Amniotic stem cell (primary cell): ENCODE measurements at places on chromosomes 1 and 21.

DNA sequence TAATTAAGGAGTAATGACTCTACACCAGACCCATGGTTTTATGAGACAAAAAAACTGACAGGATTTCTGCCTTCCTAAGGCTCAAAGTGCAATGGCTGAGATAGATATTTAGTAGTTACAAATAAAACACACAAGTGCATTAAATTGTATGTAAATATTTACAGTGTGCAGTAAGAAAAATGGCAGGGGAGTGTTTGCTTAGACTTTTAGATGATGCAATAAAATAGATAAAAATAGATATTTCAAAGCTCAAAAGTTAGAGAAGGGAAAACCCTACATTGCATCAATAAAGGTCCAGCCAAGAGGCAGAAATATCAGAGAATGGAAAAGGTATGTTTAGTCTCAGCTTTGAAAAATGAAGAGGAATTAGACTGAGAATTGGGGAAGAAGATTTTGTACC, 226.3 kb upstream of the FGGY start:
- DNase-seq, result no peak

- DNase-seq, result no peak
Observed at GRCh38 chr1:6049419-6049818, 3.7 kb downstream of the KCNAB2 start.

- no peak for DNase-seq
Observed at GRCh38 chr21:34973685-34974084, 75.4 kb downstream of the RUNX1 start.

- no peak for DNase-seq
Observed at GRCh38 chr1:8381618-8382017, 63.7 kb downstream of the SLC45A1 start.

DNA sequence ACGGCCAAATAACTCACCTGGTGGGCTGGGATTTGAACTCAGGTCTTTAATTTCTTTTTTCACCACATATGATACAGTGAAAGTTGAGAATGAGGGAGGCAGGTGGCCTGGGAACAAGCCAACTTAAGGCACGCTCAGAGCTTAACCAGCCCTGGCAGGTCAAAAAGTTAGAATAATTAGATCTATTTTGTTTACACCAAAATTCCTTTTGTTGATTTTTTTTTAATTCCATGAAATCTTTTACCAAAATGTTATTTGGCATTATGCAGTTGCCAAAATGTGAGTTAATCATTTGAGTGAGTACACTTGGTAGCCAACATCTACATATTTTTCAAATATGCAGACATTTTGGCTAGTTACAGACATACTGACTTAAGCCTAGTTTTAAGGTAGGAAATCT, 36.8 kb downstream of the LHX8 start:
- DNase-seq, result no peak

DNA sequence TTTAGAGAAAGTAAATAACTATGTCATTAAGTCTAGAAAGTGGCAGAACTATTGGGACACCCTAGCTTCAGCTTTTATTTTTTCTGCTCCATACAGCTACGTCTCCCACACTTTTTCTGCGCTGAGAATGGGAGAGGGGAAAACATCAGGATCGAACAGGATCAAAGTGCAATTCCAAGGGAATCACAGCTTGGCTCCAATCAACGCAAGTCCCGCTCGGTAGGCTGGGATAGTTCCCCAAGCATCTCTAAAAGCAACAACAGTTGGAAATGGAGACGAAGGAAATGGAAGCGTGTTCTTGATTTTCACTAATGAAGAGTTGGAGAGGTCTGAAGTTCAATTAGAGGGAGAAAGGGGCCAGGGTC, 536 bp downstream of the HMGCL start:
- DNase-seq, result no peak

DNA sequence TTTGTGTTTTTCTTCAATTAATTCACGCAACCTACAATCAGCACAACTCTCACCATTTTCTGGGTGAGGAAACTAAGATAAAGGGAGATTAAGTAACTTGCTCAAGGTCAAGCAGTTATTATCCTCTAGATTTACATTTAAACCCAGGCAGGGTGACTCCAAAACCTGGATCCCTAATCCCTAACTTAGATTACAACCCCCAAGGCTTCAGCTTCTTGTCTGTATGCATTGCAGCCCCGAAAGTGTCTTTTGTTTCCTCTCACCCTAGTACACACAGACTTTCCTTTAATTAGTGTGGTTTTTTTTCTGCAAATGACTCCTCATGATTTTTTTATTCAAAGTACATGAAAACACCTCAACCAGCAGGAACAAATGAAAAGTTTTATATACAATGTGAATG, 748.6 kb upstream of the ADGRL2 start:
- no peak for DNase-seq

DNA sequence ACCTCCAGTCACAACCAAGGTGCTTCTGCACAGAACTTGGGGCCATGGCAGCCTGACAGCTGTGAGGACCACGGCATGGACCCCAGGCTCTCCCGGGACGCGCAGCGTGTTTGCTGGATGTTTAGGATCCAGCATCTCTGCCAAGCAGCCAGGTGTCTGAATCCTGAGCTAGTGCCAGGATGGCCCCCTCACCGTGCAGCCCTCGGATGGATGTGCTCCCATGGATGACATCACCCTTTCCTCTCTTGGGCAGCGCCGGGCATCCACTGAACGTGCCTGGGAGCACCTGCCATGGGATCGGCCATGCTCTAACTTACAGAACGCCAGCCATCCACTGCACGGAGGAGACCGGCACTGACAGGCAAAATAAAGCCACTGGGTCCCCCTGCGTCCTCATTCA, 53.9 kb downstream of the PRDM15 start:
- DNase-seq, result no peak

- no peak for DNase-seq
Observed at GRCh38 chr1:44077421-44077820, 41.2 kb upstream of the KLF17 start.

- no peak for DNase-seq
Observed at GRCh38 chr21:28174701-28175100, 818.0 kb downstream of the LTN1 start.

GRCh38 chr1:166485620-166486019, 318.8 kb upstream of the FAM78B start:
- DNase-seq, result no peak

DNA sequence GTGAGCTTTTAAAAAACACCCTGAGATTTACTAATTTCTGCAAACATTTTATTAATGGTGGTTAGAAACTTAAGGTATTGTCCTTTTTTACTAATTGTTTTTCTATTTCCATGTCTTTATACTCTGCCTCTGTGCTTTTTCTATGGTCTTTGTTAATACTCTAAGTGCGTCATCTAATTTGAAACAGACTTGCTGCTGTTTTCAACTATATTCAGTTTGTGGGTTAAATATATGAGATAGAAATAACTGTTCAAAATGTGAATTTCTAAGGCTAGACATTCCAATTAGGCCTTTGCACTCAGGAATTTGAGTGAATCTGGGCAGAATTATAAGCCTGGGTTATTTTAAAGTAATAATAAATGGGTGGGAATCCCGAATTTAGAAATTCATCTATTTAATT, 82.4 kb upstream of the COL11A1 start:
- DNase-seq, result no peak

GRCh38 chr1:163537809-163538208, 216.1 kb downstream of the NUF2 start:
- no peak for DNase-seq

GRCh38 chr1:25773441-25774125, 26.4 kb upstream of the SELENON start:
- no peak for DNase-seq

DNA sequence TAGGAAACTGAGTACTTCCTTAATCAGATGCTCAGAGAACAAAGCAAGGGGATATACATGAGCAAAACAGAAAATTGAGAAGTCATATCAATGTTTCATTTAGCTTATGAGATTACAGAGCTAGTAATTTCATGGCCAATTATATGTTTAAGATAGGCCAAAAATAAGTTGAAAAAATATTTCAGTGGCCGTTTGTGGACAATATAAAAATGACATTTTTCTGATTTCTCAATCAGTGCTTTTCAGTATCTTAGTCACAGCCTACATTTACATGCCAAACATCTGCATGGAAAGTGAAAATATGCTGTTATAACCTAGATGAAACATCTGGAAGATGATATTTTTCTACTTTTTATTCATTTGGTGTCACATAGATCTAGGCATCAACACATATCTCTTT, 192.5 kb downstream of the HLX start:
- no peak for DNase-seq

- DNase-seq, result no peak
Observed at GRCh38 chr1:171256940-171257606, 8.8 kb downstream of the FMO1 start.

GRCh38 chr1:53071167-53071865, 9.3 kb downstream of the PODN start:
- DNase-seq, result no peak

DNA sequence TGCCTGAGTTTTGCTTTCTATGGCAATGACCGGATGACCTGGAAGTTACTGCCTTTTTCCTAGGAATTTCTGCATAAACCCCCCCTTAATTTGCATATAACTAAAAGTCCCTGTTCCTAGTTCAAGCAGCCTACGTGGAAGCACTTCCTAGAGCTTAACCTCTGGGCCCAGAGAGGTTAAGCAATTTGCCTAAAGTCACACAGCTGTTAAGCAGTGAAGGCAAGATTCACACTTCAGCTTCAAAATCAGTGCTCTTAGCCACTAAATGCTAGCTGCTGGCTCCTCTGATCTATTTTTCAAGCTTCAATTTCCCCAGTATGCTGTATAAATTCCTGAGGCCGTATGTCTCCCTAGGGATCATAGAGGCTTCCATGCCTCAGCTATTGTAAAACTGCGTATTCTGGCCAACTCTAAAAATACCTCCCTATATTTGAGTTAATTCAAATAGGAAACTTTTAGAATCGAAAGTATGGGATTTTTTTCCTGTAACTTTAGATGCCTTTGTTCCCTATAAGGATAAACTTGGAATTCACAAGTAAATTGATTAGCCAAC, 53.1 kb upstream of the CD5L start:
- no peak for DNase-seq

GRCh38 chr1:25927521-25928265, 21.5 kb upstream of the STMN1 start:
- no peak for DNase-seq

GRCh38 chr1:11559591-11559970, 80.6 kb downstream of the DISP3 start:
- no peak for DNase-seq

DNA sequence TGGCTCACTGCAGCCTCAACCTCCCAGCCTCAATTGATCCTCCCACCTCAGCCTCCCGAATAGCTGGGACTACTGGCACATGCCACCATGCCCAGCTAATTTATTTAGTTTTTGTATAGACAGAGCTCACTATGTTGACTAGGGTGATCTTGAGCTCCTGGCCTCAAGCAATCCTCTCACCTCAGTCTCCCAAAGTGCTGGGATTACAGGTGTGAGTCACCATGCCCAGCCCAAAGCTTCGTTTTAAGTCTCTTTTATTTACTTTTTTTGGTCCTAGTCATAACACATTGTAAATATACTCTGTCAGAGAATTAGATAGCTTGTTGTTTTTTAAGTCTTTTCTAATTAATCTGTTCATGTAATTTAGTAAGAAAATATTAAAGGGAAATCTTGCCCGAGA, 42.8 kb downstream of the KCNK1 start:
- DNase-seq, result no peak

DNA sequence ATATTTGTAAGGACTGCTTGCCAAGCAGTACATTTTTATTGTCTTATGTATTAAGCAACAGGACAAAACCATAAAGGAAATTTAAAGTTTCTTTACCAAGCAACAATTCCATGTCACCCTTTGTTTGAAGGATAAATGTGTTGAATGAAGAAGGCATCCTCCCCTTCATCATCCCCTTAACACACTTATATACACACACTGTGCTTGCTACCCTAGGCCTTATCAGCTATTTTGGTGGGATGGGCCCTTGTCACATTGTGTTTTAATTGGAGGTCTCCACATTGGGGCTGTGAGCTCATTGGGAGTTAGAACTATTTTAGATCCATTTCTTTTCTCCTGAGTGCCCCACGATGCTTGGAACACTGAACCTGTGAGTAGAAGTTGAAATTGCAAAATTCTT, 1.9 kb downstream of the VANGL1 start:
- no peak for DNase-seq

DNA sequence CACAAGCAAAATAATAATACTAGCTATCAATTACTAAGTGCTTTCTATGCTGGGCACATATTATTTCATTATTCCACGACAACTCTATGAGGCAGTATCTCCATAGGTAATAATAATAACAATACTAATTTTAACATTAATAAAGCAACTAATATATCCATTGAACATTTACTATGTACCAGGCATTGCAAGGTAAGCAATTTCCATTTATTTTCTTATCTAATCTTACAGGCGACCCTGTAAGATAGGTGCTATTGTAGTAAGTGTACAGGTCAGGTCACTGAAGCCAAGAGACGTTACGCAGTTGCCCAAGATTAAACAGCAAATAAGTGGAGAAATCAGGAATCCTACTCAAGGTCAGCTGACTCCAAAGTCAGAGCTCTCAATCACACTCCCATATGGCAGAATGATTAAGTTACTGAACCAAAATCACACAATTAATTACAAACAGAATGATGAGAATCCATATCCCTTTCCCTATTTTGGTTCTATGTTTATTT, 198.4 kb downstream of the SLC45A1 start:
- DNase-seq, result no peak

- DNase-seq, result no peak
Observed at GRCh38 chr1:54219688-54220003, 19.7 kb downstream of the MRPL37 start.

DNA sequence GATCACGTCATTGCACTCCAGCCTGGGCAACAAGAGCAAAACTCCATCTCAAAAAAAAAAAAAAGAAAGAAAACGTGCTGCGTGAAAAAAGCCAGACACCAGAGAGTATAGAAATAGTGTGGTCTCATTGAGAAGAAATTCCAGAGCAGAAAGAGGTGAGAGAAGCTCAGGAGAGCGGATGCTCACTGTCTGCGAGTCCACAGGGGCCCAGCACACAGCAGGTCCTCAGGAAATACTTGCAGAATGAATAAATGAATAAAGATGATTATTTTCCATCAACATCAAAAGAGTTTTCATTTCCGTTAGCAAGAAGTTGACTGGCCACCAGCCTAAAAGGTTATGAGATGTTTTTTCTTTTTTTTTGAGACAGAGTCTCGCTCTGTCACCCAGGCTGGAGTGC, 14.4 kb downstream of the CASP9 start:
- no peak for DNase-seq

GRCh38 chr1:150534002-150534401, 15.2 kb upstream of the ADAMTSL4 start:
- no peak for DNase-seq

GRCh38 chr21:46157987-46158451, 2.6 kb upstream of the FTCD start:
- DNase-seq, result no peak

DNA sequence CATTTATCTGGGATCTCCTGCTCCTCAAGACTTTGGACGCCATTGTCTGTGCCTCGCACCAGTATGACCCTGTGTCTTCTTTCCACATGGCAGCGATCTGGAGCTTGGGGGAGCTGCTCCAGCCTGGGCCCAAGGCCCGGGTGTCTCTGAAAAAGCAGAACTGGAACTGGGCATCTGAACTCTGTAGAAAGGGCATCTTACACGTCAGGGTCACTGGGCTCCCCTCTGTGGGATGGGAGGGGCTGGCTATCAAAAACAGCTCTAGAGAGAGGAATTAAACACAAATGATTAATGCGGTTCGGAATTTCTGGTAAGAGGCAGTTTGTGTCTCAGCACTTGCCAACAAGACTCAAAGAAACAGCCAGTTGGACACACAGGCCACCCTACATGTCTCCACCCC, 16.1 kb downstream of the FCRL1 start:
- DNase-seq, result no peak

- no peak for DNase-seq
Observed at GRCh38 chr1:206568256-206568655, 44.0 kb downstream of the EIF2D start.
